Substantia nigra (tissue), 51 donors: ENCODE measurements at places on chromosomes 3 and 15.

DNA sequence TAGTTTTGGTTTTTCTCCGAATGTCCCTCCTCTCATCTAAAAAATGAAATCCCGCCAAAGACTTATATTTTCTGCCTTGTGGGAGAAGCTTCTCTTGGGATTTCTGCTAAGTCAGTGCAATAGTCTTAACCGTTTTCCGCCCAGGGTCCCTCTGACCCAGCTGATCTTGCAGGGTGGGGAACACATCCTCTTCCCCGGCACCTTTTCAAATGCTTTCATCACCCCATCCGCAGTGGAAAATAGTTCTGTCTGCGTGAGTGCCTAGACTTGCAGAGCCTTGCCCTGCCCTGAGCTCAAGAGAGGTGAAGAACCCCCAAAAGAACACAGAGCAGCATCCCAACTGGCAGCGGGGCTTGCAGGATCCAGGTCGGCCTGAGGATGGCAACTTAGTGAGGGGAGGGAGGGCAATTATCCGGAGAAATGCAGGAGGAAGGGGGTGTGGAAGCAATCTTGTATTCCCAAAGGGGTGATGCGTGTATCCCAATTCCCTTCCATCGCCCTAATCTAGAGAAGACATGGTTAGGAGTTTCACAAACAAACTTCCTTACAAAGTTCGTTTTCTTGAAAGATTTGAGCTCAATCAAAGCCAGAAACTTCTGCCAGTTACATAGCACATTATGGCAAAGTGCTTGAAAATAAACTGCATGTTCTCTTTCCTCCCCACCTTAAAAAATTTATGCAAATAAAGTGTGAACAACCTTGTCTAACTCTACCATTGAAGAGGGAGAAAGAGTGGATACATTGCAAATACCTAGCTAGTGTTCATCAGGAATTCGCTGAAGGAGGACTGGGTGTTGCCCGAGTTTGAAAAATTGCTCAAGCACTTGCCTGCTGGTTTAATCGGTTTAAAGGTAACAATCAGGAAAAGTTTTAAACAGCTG is 79.9 kb downstream of the NR2F2 start:
- DNase-seq = no peak

- no peak for DNase-seq
Observed at GRCh38 chr3:55569033-55569599, 82.0 kb upstream of the WNT5A start.

GRCh38 chr3:104646196-104646595 is 720.5 kb upstream of the ALCAM start:
- DNase-seq = no peak

DNA sequence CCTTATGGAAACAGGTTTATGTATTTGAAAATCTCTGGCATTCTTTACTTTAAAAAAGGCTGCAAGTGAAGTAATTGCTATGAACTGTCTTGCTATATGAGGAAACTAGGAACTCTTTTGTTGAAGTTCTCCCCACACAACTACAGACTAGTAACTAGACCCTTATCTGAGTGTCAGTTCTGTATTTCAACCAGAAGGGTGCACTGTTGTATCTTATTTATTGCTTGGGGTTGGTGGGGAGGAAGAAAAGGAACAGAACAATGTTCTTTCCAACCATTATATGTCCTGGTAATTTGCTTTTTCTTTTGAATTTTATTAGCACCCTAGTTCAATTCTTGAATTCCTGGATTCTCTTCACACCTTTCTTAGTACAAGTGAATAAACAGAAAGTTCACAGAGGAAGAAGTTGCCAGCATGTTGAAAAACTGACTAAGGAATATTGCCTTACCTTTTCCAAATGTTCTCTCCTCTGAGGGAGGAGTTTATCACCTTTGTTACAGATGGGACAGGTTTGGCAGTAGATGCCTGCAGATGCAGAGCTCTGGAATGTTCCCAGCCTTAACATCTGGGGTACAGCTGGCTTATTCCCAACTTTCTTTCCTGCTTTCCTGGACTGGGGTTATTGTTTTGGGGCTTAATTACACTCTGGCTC is 162.4 kb upstream of the CFAP20DC start:
- DNase-seq = no peak

- DNase-seq = no peak
Observed at GRCh38 chr3:65168547-65168946, 480.7 kb upstream of the ADAMTS9 start.

- no peak for DNase-seq
Observed at GRCh38 chr3:12878141-12878574, 36.8 kb upstream of the RPL32 start.

GRCh38 chr3:89577637-89578530 is 470.5 kb downstream of the EPHA3 start:
- DNase-seq = no peak

GRCh38 chr3:111568911-111569310 is 26.2 kb downstream of the ZBED2 start:
- no peak for DNase-seq

GRCh38 chr15:47603026-47603425 is 114.3 kb upstream of the SEMA6D start:
- DNase-seq = no peak

DNA sequence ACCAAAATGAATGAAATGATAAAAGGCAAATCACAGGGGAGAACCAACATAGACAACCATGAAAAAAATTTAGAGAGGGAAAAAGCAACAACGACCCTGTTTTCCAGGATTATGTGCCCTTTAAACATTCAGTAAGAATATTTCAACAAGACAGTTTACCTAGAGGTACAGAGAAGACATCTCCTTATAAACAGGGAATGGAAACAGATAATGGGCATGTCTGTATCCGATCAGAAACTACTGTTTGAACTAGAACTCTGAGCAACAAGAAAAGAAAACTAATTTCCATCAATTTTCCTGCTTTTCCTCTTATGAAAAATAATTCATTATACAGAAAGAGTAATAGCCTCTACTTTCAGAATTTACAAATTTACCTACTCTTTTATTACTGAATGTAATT is 39.3 kb downstream of the DLG1 start:
- no peak for DNase-seq

- DNase-seq = no peak
Observed at GRCh38 chr3:24937228-24937627, 442.6 kb upstream of the THRB start.

DNA sequence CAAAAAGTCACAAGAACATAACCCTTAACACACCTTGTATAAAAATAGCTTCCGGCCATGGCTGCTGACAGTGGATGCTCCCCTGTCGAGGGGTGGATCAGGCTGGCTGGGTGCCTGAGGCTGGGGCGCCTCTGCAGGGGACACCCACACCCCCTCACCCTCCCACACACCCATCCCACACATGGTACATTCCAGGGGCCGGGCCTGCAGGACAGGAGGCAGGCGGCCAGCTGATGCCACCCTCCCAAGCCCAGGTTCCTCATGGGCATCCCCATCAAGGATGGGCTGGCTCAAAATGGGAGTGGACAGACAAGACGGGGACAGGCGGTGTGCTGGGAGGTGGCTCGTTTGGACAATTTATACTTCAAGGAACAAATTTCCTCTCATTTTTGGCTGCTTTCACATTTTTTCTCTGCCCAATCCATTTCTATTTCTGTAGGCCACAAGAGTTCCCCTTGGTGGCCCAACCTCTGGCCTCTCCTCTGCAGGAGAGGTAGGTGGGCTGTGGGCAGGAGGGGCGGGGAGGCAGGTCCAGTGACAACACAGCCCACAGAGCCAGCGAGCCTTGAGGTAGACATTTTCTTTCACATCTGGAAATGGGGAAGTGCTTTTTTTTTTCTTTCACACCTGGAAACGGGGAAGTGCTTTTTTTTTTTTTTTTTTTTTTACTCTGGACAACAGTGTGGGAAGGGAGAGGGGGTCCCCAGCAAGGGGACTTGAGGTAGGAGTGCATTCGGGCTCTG is 23.3 kb downstream of the RNU5B-1 start:
- no peak for DNase-seq

- DNase-seq = no peak
Observed at GRCh38 chr3:11658180-11658579, 14.5 kb upstream of the VGLL4 start.
